ENCODE measurements at places on chromosomes 3 and 15.

GRCh38 chr15:60548101-60548500 lies 69.2 kb upstream of the ICE2 start:
- no peak for DNase-seq

GRCh38 chr3:126480861-126481260 lies 5.2 kb upstream of the ZXDC start:
- no peak for DNase-seq

GRCh38 chr15:101188637-101189408 lies 63.0 kb downstream of the CHSY1 start:
- DNase-seq, result no peak

DNA sequence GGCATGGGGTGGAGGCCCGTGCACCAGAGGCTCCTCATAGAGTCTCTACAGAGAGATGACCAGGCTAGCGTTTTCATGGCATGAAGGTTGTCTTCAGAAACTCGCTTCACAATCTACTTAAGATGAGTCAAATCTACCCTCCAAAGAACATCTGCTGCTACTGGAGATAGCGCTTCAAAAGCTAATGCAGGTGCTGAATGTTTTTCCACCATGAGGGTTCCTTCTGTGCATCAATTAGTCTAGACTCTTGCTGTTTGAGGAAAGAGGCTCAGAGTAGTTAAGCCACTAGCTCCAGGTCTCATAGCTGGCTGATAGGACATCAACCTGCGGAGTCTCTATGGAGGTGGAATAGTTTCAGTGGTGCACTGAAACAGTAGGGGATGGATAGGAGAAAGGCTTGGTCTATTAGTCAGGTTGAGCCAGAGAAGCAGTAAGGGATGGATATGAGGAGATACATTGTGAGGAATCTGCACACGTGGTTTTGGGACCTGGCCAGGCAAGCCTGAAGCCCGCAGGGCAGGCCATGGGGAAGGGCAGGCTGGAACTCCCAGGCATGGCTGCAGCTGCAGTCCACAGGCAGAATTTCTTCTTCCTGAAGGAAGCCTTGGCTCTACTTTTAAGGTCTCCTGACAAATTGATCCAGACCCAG lies 117.5 kb downstream of the APBA2 start:
- no peak for DNase-seq

DNA sequence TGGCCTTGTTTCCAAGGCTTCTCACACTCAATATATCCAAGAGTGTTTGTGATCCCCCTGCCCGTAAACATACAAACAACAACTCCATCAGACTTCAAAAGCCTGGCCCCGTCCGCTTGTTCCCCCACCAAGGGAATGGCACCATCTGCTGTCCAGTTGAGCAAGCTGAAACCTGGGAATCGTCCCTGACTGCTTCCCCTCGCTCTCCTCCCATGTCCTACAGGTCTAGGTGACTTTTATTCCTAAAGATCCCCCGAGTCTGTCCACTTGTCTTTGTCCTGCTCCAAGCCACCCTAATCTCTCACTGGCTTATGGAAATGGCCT lies 27.9 kb upstream of the FAM174B start:
- peak; percentile 43 for DNase-seq

DNA sequence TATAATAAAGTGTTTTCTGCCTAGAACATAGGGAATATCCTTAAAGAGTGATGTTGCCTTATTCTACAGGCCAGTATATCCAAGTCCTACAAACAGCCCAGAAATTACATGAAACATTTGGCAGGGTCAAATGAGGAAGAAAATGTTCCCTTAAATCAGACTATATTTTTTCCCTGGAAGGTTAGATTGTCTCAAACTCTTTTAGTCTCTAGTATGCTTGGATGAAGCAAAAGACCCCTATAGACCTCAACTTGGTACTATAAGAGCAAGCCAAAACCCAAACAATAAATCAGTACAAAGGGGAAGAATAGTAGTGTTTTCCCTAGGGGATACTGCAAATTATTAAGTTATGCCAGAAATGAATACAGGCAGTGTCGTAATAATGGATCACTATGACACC lies 310.2 kb downstream of the SLC9A9 start:
- no peak for DNase-seq

DNA sequence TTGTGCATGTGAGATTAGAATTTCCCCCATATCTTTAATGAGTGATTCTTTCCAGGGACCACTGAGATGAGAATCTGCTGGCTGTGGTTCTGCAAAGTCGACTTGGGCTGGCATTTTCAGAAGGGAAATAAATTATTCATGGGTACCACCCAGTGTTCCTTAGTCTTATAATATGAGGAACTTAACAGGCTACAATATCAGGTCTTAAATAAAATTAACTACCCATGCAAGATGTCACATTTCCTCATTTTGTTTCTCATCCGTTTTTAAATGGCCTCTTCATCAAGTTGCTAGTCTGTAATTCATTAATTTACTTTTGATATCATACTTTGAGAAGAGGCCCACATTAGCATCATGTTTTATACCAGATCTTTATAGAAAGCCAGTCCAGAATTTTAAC lies 58.3 kb upstream of the SKOR1 start:
- DNase-seq, result no peak

GRCh38 chr3:72453706-72454105 lies 394.5 kb downstream of the SHQ1 start:
- DNase-seq, result no peak

GRCh38 chr15:35746121-35746520 lies 200.2 kb upstream of the DPH6 start:
- no peak for DNase-seq

GRCh38 chr3:143442814-143443447 lies 323.4 kb downstream of the CHST2 start:
- no peak for DNase-seq

- DNase-seq, result no peak
Measured at GRCh38 chr3:177185035-177185574, 12.2 kb downstream of the TBL1XR1 start.

DNA sequence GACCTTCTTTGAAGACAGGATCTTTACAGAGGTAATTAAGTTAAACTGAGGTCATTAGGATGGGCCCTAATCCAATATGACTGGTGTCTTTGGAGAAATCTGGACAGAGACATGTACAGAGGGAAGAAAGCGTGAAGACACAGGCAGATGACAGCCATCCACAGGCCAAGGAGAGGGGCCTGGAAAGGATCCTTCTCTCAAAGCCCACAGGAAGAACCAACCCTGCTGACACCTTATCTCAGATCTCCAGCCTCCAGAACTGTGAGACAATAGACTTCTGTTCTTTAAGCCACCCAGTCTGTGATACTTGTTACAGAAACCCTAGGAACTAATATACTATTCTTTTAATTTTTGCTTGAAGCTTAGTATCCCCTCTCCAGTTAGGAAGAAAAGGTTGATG lies 74.2 kb downstream of the WDR76 start:
- DNase-seq, result no peak

GRCh38 chr3:38555149-38555840 lies 59.2 kb downstream of the EXOG start:
- DNase-seq, result no peak

DNA sequence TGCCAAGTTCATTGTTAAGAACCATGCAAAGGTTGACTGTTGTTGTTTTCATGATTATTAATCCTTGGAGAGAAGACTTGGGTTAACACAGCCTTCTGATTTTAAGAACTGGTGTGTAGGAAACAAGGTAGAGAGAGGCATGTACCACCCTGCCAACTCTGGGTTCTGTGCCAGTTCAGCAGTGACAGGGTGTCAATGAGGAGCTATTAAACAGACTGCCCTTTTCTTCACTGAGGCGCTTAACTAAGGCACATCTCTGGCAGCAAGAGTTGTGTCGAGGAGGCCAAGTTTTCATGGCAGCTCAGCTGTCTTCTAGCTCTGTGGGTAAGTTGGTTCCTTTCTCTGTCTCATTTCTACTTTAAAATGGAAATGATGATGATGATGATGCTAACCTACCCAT lies 117.6 kb downstream of the FEZF2 start:
- no peak for DNase-seq

- DNase-seq, result no peak
Measured at GRCh38 chr3:149658744-149659497, 1.1 kb upstream of the WWTR1 start.
